ENCODE measurements at places on chromosomes 6 and 20.

GRCh38 chr6:162730502-162730901 lies 2.7 kb downstream of the PACRG start:
- DNase-seq = no peak

- DNase-seq = peak; percentile 96
These were observed 567 bp upstream of the FNDC11 start for GRCh38 chr20:63553251-63553932.

DNA sequence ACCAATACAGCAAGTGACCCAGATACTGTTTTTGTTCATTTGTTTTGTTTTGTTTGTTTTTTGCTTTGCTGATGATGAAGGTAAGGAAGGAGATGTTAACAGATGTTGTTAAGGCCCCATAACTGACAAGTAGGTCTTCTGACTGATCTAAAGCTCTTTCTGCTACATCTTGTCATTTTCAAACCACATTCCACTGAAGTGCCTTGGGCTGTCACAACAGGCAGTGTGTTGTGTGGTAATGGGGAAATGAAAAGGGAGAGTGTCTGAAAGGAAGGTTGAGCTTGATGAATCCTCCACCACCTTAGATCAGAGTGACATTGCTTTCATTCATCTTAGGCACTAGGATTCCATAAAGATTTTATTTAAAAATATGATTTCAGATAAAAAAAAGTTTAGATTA lies 479.4 kb upstream of the SYNCRIP start:
- no peak for DNase-seq

DNA sequence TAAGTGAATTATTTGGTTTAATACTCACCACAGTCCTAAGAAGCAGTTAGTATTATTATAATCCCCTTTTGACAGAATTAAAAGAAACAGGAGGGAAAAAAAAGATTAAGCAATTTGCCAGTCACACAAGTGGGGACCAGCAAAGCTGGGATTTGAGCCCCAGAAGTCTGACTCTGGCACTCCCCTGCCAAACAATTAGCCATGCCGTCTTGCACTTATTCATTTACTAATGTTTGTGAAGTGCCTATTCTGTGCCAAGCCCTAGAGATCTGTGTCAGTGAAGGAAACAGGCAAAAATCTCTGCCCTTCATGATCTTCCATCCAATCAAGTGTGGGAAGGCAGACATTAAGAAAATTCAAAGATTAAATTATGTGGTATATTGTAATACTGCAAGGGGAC lies 126.0 kb upstream of the TOP1 start:
- DNase-seq = no peak

DNA sequence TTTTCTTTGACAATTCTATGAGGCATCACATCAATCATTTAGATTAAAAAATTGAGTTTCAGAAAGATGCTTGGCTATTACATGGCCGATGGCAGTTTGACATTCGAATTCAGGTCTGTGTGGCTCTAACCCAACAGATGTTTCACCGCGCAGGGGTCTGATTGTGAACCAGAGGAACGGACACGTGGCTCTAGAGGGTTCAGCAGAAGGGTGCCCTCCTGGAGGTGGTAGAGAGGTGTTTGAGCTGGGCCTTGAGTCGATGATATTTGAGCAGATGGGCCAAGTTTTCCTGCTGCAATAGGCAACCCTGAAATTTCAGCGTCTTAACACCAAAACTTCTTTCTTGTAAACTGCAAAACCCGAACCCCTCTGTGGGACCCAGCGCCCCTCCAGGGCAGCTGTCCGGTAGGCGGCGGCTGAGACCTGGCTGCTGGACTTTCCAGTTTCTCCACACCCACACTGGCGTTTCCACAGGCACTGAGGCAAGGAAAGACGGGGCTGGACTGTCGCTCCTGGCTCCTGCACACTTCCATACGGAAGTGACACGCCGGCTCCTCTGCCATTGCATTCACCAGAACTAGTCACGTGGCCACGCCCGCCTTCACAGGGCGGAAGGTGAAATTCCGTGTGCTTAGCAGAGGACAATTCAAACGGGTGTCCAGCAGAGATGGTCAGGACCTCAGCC lies 11.3 kb upstream of the AFDN start:
- no peak for DNase-seq

DNA sequence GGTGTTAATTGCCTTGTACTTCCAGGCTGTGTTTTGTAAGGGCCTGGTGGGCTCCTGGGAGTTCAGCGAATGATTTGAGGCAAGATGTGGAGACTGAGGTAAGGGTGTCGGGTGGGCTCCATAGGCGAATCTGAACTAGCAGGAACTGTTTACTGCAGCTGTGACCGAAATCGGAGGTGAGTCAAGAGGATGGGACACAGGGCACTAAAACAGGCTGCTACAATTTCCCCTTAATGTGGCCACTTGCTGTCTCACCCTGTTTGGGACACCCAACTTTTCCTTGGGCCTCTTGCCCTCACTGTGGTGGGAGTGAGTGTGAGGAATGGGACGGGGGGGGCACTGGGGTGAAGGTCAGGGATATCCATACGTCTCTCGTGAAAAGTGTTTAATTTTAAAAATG lies 53.9 kb upstream of the MCUR1 start:
- no peak for DNase-seq

DNA sequence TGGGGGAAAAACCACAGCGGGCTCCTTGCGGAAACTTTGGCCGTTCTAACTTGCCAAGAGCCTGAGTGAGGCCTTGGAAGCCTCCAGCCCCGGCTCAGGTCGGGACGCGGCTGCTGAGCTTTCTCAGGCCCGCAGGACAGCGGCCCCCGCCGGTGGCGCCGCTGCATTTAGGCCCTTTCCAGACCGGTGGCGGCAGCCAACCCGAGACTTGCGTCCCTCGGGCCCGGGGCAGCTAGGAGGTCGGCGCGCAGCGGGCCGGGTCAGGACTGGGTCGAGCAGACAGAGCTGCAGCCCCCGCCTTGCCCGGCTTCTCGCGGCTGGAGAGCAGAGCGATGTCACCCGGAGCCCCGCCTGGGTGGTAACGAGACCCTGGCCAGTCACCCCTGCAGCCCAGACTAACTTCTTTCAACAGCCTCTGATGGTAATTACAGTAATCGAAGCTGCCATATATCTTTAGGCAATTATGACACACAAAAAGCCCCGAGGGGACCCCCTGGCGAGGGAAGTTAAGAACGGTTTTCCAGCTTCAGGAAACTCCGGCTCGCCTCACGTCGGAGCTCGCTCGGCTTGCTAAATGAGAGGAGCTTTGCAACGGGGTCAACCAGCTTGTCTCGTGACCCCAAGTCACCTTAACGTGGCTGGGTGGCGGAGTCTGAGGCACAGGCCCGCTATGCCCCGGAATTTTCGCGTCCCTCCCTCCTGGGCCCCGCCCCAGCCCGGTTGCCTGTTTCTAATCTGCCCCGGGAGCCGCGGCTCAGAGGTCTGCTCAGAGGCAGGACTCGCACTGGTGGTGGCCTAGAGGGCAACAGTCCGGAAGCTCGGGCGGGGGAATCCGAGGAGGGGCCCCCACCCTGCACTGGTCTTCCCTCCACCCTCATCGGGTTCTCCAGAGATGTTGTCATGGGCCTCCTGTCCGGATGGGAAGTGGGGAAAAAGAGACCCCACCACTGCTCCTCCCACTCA lies 3.0 kb downstream of the NR2E1 start:
- DNase-seq = no peak

GRCh38 chr20:55415567-55416142 lies 589.7 kb downstream of the CBLN4 start:
- no peak for DNase-seq

- no peak for DNase-seq
These were observed 26.0 kb downstream of the TOX2 start for GRCh38 chr20:43940518-43941225.

- no peak for DNase-seq
These were observed 757.0 kb downstream of the PTPRT start for GRCh38 chr20:42432496-42433334.

DNA sequence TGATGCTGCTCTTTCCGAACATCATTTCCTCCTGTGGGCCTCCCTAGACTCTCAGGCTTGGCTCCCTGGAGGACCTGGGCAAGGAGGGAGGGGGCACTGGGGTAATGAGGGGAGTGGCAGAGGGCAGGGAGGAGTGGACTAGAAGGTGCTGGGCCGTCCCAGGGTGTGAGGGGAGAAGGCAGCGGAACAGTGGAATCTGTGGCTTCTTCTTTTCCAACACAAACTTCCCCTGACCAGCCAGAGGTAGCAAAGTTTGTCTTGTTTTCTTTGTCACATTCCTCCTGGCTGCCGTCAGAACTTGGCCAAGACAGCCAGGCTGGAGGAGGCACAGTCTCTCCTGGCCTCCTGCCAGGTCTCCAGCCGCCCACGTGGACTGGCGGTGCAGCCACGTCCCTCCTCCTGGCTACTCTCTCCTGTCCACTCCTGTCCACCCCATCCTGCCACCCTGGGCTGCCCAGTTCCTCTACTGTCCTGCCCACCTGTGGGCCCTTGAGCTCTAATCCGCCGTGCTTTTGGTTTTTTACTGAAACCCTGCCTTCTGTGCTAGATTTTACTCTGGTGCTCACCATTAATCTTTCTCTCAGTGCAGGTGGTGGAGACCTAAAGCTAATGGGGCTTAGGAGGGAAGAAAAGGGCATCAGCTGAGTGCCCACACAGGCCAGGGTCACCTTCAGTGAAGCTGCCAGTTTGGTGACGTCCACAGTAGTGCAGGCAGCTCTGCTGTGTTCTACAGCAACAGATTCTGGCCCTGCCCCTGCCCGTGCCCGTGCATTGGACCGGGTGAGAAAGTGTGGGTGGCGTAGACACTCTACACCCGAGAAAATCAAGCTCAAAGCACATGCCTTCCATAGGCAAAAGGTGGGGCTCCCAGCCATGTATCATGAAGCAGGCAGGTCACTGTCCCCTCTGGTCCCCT lies 2.8 kb upstream of the CDSN start:
- DNase-seq = no peak

DNA sequence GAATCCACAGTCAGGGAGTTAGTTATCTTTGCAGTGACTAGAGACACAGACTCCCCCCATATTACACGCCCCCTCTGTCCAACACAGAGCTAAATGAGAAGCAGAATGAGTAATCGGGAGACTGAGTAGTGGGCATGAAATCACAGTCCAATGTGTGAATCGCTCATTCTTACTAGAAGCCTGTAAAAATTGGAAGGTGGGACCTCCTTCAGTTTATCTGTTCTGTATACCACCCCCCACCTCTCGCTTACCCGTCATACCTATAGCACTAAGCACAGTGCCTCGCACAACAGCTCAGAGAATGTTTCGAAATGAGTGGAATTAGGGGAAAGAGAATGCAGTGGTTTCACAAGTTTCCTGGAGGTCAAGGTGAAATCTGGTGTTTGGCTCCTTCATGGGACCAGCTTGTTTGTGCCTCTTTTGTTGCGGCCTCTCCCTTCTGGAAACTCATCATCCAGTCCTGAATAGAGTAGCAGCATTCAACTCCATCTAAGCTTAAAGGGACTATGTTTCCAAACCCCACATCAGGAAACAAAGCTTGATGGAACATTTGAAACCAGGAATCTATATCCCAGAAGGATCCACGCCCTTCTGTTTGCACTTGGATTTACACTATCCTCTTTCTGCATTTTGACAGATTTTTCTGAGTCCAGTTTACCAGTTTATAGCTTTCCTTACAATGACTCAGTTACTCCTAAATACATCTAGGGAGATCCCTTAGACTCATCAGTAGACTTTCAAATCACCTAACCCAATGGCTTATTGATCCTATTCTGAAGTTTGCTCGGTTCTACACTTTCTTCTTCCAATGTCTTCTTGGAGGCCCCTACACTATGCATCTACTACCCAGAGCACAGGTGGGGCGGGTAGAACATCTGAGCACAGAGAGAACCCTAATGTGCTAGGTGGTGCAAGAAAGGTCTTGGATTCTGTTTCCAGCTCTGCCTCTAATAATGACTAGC lies 59.2 kb upstream of the PIM1 start:
- DNase-seq = no peak

DNA sequence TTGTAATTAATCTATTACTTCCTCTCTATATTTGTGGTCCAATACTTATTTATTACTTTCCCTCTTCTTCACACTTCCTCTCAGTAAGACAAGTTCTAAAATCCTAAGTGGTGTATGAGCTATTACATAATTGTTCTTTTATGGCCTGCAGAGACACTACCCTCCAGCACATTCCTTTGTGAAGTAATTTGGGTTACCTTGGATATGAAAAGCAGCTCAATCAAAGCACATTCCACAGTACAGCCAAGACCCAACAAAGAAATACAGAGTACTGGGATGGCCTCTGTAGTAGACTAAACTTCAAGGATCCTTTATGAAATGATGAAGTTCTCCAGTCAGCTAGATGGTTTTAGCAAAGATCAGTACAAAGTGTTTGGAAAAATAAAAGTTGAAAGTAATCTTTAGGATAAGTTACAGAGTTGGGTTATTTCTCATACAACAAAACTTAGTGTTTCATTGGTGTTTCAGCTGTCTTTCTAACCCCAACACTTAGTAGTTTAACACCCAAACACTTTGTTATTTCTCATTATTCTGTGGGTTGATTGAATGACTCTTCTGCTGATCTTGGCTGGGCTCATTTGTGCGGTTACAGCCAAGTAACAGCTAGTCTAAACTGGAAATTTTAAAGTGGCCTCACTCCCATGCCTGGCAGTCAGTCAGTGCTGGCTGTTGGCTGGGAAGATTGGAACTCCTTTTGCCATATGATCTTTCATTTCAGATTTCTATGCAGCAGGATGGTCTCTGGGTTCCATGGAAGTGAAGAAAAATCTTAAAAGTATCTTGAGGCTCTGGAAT lies 161.5 kb upstream of the POU3F2 start:
- peak; percentile 8 for DNase-seq

GRCh38 chr6:37155394-37156312 lies 14.3 kb upstream of the PIM1 start:
- no peak for DNase-seq

All from HAP-1 (cell line).